ENCODE measurements at places on chromosomes 13 and 19.

GRCh38 chr13:27783111-27783510, 9.2 kb upstream of the GSX1 start:
- DNase-seq = no peak

- DNase-seq = no peak
Measured at GRCh38 chr13:48110931-48111721, 16.2 kb upstream of the MED4 start.

GRCh38 chr19:30666301-30666803, 294.2 kb downstream of the ZNF536 start:
- DNase-seq = peak; percentile 64

- no peak for DNase-seq
Measured at GRCh38 chr19:10862561-10863106, 8.7 kb upstream of the CARM1 start.

- DNase-seq = no peak
Measured at GRCh38 chr13:112056739-112057438, 10.1 kb upstream of the SOX1 start.

DNA sequence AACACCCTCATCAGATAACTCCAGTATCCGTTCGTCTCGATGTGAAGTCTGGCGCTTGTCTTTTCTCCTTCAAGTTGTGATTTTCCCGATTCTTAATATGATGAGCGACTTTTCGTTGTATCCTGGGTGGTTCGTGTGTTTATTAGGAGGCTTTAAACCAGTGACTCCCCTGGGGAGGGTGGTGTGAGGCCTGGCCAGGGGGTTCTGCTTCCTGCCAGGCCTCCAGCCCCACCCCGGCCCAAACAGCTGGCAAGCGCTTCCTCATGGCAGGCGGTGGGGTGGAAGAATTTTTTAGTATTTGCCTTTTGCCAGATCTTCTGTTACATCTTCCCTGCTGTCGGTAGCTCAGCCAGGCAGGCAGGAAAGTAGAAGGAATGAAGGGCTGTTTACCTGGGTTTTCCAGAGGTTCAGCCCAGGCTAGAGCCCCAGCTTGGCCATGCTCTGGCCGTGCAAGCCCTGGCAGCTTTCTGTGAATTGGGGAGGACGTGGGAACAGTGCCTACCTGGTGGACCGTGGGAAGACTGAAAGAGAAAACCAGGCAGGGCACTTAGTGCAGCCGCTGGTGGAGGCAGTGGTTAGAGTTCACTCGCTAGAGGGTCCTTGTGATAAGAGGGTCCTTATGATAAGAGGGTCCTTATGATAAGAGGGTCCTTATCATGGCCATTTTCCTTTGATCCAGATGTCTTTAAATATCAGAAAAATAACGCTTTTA, 37.7 kb upstream of the DCUN1D2 start:
- DNase-seq = no peak

DNA sequence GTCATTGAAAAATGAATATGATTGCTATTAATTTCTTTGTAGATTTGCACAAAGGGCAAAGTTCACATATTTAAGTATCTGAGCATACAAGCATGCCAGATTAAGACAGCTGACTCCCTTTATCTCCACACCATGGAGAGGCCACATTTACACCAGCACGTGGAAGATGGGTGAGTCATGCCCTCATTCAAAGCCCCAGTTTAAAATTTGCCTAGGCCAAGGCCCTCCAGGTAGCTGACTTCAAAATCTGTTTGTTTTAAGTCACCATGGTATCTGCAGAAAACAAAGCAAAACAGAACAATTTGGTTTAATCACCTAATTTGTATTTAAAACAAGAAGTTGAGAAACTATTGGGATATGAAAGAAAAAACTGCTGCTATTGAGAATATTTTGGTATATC, 109.2 kb downstream of the ESD start:
- DNase-seq = peak; percentile 21

DNA sequence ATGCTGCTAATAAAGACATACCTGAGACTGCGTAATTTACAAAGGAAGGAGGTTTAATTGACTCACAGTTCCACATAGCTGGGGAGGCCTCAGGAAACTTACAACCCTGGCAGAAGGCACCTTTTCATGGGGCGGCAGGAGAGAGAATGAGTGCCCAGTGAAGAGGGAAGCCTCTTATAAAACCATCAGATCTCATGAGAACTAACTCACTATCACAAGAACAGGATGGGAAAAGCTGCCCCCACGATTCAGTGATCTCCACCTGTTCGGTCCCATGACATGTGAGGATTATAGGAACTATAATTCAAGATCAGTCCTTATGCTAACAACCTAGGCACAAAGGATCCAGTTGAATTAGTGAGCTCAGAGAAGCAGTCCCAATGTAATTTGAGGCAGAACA, 59.4 kb downstream of the GPC6 start:
- no peak for DNase-seq

DNA sequence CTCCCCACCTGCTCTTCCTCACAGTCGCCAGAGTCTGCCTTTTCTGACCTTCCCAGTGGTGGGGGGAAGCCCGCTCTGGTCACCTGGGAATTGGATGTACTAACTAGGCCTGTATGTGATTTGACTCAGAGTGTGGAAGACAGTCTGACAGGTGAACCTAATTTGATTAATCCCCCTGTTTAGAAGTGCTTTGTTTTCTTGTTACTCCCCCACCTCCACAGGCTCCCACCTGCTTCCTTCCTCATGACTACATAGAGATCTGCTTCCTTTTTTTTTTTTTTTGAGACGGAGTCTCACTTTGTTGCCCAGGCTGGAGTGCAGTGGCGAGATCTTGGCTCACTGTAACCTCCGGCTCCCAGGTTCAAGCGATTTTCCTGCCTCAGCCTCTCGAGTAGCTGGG, 44.0 kb downstream of the COG3 start:
- no peak for DNase-seq

- DNase-seq = no peak
Measured at GRCh38 chr13:70189981-70190380, 81.7 kb upstream of the KLHL1 start.

- DNase-seq = no peak
Measured at GRCh38 chr13:71017607-71018006, 849.4 kb downstream of the DACH1 start.

- DNase-seq = no peak
Measured at GRCh38 chr13:28761586-28761985, 42.8 kb upstream of the SLC46A3 start.

GRCh38 chr19:6466526-6467248, 2.6 kb downstream of the CRB3 start:
- DNase-seq = no peak

- DNase-seq = no peak
Measured at GRCh38 chr13:75761369-75761768, 125.2 kb downstream of the LMO7 start.

GRCh38 chr19:16458391-16459341, 13.1 kb downstream of the EPS15L1 start:
- no peak for DNase-seq

GRCh38 chr19:16915135-16915534, 26.3 kb downstream of the F2RL3 start:
- DNase-seq = no peak

DNA sequence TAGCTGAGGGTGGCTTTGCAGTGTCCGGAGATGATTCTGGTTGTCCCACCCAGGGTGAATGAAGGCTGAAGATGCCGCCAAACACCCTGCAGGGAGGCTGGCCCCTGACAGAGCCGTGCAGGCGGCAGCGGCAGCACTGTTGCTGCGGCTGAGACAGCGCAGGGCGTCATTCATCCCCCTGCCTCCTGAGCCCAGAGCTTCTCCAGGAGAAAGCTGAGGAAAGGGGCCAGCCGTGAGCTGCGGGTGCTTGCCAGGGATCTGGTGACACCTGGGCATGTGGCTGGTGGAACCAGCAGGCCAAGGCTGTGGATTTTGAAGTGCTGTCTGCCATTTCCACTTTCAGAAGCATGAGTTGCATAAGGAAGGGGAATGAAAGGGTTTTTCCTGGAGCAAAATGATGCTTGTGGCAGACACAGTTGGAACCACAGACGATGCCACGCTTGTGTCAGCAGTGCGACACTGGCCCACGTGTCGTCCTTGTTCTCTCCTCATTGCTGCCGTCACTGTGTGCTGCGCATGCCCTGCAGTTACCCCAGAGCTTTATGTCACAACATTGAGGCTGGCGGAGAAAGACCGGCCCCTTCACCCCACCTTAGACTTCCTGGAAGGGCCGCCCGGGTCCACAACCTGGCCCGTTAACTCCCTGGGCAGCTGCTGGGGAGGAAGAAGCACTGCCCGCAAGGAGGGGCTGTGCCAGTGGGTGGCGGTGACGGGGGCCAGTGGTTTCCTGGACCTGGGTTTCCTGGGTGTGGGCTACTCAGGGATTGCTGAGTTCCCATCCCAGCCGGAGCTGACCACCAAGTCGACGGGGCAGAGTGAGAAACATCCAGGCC, 22.7 kb downstream of the TFDP1 start:
- no peak for DNase-seq

DNA sequence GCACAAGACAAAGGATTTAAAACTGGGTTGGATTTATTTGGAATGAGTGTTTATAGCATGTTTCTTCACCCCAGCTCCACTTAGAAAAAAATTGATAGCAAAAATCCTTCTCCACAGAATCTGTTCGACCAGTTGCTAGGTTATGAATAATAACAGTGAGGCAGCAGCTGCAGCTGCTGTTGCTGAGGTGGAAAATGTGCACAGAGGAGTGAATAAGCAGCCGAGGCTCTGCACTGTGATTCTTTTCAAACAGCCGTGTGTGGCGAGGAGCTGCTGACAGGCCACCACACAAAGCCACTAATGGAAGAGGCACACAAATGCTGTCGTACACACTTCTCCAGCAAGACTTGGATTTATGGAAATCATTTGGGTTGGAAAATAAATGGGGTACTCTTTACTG, 6.4 kb upstream of the RASL11A start:
- peak; percentile 75 for DNase-seq

- no peak for DNase-seq
Measured at GRCh38 chr13:85974608-85975366, 175.6 kb upstream of the SLITRK6 start.

DNA sequence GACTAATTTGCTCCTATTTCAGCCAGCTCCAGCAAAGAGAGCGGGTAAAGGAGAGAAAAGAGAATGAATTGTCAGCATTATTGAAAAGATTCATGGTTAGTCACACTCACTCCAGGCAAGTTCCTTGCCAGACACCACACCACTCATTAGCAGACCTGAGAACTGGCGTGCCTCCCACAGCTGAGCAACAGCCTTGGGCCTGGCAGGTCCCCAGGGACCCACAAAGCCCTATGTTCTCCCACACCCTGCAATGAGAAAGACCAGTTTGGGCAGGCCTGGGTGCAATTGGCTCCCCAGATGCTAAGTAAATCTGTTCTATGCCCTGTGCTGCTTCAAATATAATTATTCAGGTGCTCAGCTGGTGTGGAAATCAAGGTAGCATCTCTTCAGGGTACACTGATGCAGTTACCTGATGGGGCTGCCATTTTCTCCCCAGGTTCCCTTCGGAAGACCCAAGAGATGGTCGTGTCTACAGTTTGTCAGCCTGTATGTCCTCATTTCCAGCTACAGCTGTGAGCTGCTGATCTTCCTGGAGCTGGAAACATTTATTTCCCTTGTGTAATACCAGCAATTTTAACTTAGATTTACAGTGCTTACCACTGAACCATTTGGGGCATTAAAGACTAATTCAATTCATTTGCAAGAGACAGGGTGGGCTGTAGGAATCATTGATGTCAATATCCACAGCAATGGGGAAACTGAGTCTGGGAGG, 405.0 kb downstream of the COG6 start:
- DNase-seq = peak; percentile 78

DNA sequence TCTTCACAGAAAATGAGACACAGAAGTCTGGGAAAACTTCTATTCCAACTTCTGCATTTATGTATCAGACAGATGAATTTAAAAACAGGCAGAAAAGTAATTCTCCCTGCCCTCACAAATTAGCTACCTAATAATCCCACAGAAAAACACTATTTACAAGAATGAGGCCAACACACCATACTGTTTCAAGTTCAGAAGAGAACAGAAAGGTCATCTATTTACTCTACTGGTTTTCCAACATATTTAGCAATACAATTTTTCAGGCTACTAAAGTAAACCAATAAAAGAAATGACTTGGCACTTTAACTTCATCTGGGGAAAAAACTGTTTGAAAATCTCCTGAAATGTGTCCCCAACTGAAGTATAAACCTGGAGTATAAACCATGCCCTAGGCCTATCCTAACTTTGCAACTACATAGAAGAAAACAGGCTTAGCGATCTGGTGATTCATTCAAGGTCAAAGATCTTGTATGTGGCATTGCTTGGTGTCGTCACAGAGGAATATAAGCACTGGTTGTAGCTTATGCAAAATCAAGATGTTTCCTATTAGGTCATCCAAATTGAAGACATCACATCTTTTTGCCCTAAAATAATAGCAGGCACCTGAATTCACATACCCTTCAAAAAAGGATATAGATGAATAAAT, 20.1 kb upstream of the EBPL start:
- DNase-seq = no peak

DNA sequence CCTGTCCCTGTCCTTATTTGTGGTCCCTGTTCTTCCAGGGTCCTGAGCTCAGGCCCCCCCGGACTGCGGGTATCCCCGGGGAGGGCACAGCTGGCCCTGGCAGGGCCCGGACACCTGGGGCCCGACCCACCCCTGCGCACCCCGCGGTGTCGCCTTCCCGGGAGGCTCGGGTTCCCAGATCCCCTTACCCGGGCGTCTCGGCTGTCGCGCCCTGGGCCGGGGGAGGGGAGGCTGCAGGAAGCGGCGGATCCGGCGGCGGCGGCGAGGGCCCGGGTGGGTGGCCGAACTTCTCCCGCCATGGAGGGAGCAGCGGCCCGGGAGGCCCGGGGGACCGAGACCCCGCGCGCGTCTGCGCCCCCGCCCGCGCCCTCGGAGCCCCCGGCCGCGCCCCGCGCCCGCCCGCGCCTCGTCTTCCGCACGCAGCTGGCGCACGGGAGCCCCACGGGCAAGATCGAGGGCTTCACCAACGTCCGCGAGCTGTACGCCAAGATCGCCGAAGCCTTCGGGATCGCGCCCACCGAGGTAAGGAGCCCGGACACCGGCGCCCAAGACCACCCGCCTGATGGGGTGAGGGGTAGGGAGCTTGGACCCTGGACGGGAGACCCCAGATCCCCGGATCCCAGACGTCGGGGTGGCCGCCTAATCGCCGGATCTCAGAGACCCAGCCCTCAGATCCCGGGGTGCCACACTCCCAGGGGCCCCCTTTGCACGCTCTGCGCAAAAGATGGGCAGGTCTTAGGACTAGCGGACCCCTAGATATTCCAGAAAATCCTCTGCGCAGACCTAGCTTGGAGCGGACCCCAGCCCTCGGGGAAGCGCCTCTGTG, at the start of gene GIPC3:
Gene GIPC3 (plus strand): TSS at position 178 of the 826 bp plus-strand sequence. CDS start 120 bp downstream, at position 298.
- DNase-seq = no peak

DNA sequence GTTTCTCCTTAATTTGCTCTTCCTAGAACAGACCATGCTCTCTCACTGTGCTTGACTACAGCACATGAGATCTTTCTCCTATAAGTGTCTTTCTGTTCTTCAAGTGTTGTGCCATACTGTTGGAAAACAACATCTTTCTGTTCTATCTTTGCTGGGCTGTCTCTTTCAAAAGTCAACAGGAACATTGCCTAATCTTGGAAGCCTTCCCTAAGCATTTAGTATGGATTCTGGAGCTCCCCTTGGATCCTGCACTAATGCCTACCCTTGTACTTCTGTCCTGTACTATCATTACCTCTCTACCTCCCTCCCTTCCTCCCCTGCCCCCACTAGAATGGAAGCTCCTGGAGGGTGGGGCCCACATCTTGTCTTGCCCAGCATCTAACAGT, 26.8 kb downstream of the STARD13 start:
- DNase-seq = no peak
